ENCODE measurements at places on chromosomes 11 and 22. TPM values are rescaled to one million over a fixed set of nuclear protein-coding genes. Genes with fewer than 3 reads are reported as not detected.

The AIFM3 gene
- 1.4 TPM for total RNA-seq

DNA sequence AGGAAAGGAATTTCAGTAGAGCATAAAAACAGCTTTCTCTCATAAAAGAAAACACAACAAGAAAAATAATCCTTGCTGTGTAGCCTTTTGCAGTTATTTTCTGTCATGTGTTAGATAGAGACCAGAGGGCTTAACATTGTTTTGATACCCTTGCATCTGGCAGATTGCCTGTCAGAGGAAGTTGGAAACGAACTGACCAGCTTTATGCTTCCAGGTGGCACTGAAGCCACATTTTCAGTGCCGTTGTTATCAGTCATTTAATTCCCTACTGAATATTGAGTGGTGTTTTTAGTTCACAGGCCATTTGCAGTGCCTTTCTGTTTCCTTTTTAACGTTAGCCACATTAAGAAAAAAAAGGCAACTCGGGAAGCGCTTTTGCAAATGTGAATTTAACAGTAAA lies 21.5 kb upstream of the RAG2 start:
- no peak overlapping the region for H3K27ac ChIP-seq
- H3K27me3 ChIP-seq: no peaks in the 10 kb centered on the region
- no peak overlapping the region for H3K4me3 ChIP-seq
- DNase-seq: no peak

The SUSD2 gene
- 1.5 TPM for total RNA-seq

- no peak for DNase-seq
- H3K27me3 ChIP-seq: no peaks in the 10 kb centered on the region
- H3K36me3 ChIP-seq: no peaks in the 10 kb centered on the region
- no peak overlapping the region for H3K4me3 ChIP-seq
- H3K4me1 ChIP-seq: no peaks in the 10 kb centered on the region
These were observed 65.1 kb downstream of the CLMP start for GRCh38 chr11:123129920-123130319.

- no peaks in the 10 kb centered on the region for H3K27me3 ChIP-seq
- H3K27ac ChIP-seq: no peak overlapping the region
- no peaks in the 10 kb centered on the region for H3K36me3 ChIP-seq
- no peak overlapping the region for H3K4me3 ChIP-seq
These were observed 1144.5 kb upstream of the CCDC90B start for GRCh38 chr11:84430661-84431060.

The CSF2RB gene
- not detected for total RNA-seq

DNA sequence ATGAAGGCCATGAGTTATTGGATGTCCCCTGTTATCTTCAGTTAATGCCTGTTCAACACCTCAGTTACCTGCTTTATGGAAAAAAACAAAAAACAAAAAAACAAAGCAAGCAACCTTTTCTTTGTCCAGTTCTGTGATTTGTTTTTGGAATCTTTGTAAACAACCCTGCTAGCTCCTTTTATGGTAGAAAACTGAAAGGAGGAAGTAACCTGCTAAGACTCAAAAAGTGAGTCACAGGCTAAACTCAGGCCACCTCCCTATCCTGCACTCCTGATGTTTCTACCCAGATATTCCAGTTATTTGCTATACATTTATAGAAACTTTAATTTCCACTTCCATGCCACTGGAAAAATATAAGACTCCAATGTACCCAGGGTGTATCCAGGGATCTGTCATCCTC lies 20.6 kb upstream of the TLCD5 start:
- no peak overlapping the region for H3K27ac ChIP-seq
- DNase-seq: no peak
- H3K4me3 ChIP-seq: no peak overlapping the region

GRCh38 chr11:77800449-77800848 lies 20.1 kb downstream of the RSF1 start:
- no peak overlapping the region for H3K4me3 ChIP-seq
- H3K27me3 ChIP-seq: no peaks in the 10 kb centered on the region
- no peak for DNase-seq
- no peaks in the 10 kb centered on the region for H3K36me3 ChIP-seq
- H3K4me1 ChIP-seq: no peaks in the 10 kb centered on the region
- H3K27ac ChIP-seq: peak overlapping the region; percentile 63

The ZNF408 gene
- total RNA-seq: 11.0 TPM

DNA sequence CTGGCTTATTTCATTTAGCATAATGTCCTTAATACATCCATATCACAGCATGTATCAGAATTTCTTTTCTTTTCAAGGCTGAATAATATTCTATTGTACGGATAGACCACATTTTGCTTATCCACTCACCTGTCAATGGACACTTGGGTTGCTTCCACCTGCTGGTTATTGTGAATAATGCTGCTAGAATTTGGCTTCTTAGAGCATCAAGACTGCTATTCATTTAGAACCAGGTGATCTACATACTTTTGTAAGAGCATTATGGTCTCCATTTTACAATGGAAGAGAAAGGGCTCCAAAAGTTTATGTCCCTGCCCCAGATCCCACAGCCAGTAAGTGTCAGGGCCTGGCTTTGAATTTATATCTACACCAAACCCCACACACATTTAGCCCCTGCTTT lies 100.7 kb upstream of the CD82 start:
- no peaks in the 10 kb centered on the region for H3K27me3 ChIP-seq
- H3K27ac ChIP-seq: no peak overlapping the region
- H3K36me3 ChIP-seq: no peaks in the 10 kb centered on the region
- peaks cover 8% of the 10 kb centered on the region for H3K4me1 ChIP-seq
- H3K4me3 ChIP-seq: no peak overlapping the region

The ADAMTS8 gene
- total RNA-seq: 15.5 TPM

DNA sequence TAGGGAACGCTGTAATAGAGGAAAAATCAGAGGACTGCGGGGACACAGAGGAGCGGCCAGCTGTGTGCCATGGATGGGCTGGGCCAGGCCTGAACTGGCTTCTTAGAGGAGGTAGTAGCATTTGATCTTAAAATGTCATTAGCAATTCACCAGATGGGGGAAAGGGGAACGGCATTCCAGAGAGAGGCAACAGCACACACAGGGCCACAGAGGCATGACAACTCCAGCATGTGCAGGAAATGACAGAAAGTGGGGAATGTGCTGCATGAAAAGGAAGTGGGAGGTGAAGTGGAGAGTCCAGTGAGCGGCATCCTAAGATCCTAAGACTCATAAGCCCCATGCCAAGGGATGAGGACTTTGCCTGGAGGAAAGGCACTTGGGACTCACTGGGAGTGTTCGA lies 69.0 kb downstream of the UBASH3B start:
- peaks cover 6% of the 10 kb centered on the region for H3K4me1 ChIP-seq
- DNase-seq: no peak
- H3K4me3 ChIP-seq: no peak overlapping the region
- no peaks in the 10 kb centered on the region for H3K27me3 ChIP-seq
- no peak overlapping the region for H3K27ac ChIP-seq

GRCh38 chr11:72102946-72103753 lies at the start of gene LAMTOR1:
Gene LAMTOR1, minus strand, starts transcription at chr11:72103297. Its CDS starts 73 bp downstream, at chr11:72103224.
- H3K27ac ChIP-seq: peak within 1 kb of the TSS; percentile 86
- peak within 1 kb of the TSS; percentile 98 for H3K4me3 ChIP-seq
- peaks cover 3% of the 10 kb centered on the region for H3K4me1 ChIP-seq
- DNase-seq: peak; percentile 98
- no peaks in the 10 kb centered on the region for H3K27me3 ChIP-seq
- H3K36me3 ChIP-seq: peaks cover 16% of the 10 kb centered on the region

DNA sequence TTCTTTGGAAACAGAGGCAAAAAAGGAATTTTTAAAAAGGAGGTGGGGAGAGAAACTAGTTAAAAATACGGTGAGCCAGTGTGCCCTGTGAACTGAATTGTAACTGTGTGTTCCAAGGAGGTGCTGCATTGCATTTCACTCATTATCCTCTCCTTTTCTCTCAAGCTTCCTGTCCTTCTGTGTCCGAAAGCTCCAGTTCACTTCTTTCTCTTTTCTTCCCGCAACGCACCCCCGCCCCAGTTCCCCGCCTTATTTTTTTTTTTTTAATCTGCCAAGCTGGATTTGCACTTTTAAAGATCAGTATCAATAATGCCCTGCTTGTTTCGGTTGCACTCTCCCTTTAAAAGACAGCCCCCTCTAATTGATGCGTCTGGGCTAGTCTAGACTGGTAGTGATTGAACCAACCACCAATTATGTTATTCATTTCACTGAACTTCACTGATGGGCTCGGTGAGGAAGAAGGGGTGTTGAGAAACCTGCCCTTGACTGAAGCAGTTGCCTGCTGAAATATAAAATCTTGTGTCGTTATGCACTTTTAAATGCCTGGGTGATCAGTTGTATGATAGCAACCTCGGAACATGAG lies 18.5 kb downstream of the BLID start:
- peaks cover 3% of the 10 kb centered on the region for H3K4me1 ChIP-seq
- DNase-seq: no peak
- no peaks in the 10 kb centered on the region for H3K36me3 ChIP-seq
- peak overlapping the region; percentile 19 for H3K4me3 ChIP-seq

DNA sequence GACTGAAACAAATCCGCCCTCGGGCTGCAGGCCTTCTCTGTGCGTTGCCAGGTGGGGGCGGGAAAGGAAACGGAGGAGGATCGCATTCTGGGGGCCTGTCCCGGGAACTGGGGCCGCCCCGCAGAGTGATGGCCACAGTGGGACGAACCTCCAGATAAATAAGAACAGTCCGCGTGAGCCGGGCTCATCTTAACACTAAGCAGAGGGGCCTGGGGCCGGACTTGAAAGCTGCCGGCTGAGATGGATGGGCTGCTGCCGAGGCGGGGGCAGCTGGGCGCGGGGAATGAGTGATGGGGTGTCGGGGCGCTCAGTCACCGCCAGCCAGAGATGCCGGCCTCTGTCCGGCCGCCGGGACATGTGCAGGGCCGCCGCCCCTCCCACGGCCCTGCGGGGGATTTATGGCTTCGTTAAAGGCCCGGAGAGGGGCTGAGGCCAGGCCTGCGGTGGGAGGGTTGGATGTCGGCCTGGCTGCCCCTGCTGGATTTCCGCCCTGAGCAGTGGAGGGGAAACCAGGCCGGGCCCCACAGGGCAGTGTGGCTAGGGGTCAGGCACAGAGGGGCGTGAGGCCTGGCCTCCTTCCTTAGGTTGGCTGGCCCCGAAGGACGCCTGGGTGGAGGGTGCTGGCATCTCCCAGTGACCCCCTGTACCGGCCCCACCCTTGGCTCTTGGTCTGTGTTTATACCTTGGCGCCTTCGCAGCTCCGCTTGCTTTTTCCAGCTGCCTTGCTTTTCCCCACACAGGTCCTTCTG lies 45.3 kb upstream of the CD82 start:
- no peaks in the 10 kb centered on the region for H3K4me1 ChIP-seq
- DNase-seq: no peak
- no peaks in the 10 kb centered on the region for H3K27me3 ChIP-seq
- no peak overlapping the region for H3K27ac ChIP-seq

DNA sequence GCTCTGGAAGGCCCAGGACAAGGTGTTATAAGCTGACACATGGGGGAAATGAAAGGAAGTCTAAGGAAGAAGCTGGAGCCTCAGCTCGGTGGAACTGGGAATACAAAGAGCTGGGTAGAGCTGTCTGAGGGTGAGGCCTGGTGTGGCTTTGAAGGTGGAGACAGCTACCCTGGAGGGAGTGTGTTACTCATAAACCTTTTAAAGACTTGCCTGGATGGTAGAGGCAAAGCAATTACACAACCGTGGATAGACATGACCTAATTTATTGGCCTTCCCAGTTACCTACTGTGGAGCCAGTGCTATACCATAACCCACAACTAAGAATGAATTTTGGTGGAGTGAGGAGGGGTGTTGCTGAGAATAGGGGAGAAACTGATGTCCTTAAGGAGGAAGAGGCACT lies 22.6 kb downstream of the EXPH5 start:
- H3K27me3 ChIP-seq: no peaks in the 10 kb centered on the region
- no peak overlapping the region for H3K4me3 ChIP-seq
- H3K36me3 ChIP-seq: no peaks in the 10 kb centered on the region
- no peak overlapping the region for H3K27ac ChIP-seq
- peaks cover 6% of the 10 kb centered on the region for H3K4me1 ChIP-seq

DNA sequence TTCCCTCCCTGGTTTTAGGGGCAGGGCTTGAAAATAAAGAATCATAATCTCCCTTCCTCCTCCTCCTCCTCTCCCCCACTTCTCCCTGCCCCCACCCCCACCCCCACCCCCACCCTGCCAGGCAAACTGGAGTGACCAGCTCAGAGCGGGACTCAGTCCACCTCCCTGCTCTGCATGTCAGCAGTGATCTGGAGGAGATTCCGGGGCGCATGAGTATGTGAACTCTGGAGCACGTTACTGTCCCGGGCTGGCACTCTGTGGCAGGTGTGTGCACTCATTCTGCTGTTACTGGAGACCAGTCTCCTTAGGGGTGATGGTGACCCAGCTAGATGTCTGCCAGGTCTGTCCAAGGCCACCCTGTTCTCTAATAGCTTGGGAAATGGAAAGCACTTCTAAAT lies 33.9 kb downstream of the MARK2 start:
- H3K27me3 ChIP-seq: no peaks in the 10 kb centered on the region
- no peak overlapping the region for H3K4me3 ChIP-seq
- H3K36me3 ChIP-seq: no peaks in the 10 kb centered on the region
- peaks cover 25% of the 10 kb centered on the region for H3K4me1 ChIP-seq
- no peak overlapping the region for H3K27ac ChIP-seq
- DNase-seq: no peak

DNA sequence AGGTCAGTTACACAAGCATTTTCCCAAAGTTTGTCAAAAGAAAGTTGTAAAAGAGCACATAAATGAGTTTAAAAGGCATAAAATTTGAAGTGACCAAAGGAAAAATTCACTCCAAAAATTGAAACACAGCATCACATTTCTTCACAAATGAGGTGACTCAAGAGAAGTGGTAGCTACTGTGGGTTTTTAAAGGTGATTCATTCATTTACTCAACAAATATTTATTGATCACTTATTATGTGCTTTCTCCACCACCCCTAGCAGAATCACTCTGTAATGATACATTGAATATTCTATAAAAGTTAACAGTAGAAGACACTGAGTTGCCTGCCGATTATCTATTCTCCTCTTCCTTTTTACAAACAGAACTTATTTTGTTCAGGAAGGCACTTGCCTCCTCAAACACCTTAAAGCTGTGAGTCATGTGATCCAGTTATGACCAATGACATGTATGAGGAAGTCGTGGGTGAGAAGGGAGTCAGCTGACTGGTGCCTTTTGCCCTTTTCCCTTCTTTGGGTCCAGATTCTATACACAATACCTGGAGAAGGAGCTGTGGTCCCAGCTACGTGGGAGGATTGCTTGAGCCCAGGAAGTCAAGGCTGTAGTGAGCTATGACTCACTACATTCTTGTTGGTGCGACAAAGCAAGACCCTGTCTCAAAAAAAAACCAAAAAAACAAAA lies 67.7 kb upstream of the CLNS1A start:
- no peak overlapping the region for H3K27ac ChIP-seq
- no peak overlapping the region for H3K4me3 ChIP-seq
- no peaks in the 10 kb centered on the region for H3K36me3 ChIP-seq
- no peaks in the 10 kb centered on the region for H3K27me3 ChIP-seq
- H3K4me1 ChIP-seq: no peaks in the 10 kb centered on the region

DNA sequence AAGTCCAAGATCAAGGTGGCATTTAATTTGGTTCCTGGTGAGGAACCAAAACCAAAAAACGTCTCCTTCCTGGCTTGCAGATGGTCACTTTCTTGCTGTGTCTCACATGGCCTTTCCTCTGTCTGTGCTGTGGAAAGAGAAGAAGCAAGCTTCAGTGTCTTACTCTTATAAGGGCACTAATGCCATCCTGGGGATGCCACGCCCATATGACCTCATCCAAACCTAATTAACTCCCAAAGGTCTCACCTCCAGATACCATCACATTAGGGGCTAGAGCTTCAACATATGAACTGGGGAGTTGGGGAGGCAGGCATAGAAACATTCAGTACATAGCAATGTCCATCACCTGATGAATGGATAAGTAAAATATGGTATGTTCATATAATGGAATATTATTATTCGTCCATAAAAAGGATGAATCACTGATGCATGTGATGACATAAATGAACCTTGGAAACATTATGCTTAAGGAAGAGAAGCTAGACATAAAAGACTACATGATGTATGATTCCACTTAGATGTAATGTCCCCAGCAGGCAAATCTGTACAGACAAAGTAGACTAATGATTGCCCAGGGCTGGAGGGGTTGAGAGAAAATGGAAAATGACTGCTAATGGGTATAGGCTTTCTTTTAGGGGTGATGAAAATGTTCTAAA lies 78.6 kb upstream of the B3GNT6 start:
- no peaks in the 10 kb centered on the region for H3K27me3 ChIP-seq
- H3K4me1 ChIP-seq: no peaks in the 10 kb centered on the region
- no peak for DNase-seq

Measured in H1 (cell line).